ENCODE measurements at places on chromosomes 2 and 18.

GRCh38 chr18:7778181-7778580, 211.1 kb downstream of the PTPRM start:
- DNase-seq, result no peak
- no peaks in the 10 kb centered on the region for H3K36me3 ChIP-seq
- H3K4me3 ChIP-seq, result no peak overlapping the region
- no peaks in the 10 kb centered on the region for H3K4me1 ChIP-seq
- no peak overlapping the region for H3K27ac ChIP-seq
- H3K27me3 ChIP-seq, result no peaks in the 10 kb centered on the region

DNA sequence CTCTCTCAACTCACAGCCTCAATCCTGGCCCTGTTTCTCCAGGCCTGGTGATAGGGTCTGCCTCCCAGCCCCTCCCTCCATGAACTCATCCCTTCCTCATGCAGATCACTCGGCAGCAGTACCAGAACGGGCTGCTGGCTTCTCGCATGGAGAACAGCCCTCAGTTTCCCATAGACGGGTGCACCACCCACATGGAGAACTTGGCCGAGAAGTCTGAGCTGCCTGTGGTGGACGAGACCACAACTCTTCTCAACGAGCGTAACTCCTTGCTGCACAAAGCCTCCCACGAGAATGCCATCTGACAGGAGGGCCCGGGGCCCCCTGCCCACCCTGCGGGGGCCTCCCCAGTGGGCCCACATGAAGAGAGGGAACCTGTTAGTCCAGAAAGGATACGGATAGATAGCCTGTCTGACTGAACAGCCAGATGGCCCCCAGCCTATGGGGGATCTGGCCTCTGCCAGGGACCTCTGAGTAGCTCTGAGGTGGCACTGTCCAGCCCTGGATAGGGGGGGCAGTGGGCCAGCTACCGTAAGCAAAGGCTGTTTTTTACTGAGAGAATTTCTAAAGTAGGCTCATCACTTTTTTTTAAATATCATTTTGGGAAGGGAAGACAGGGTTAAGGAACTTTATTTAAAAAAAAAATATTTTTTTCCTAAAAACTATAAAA, 6.7 kb upstream of the CNNM3 start:
- DNase-seq, result no peak
- H3K27ac ChIP-seq, result no peak overlapping the region
- no peaks in the 10 kb centered on the region for H3K27me3 ChIP-seq
- H3K4me1 ChIP-seq, result peaks cover 4% of the 10 kb centered on the region

DNA sequence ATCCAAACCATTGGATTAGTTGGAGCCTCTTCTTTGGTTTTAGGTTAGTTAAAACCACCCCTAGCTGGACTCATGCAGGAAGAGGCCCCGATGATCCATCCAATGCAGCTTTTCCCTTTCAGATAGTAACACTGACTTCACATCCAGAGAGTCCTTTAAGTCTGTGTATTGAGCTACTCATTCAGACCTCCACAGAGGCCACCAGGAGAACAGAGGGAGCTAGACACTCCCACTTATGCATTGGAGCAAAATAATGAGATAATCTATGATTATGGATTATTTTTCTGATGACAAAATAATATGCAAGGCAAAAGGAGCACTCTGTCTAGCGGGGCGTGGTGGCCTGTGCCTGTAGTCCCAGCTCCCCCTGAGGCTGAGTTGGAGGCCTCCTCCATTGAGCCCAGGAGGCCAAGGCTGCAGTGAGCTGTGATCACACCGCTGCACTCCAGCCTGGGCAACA, 1.6 kb upstream of the ROCK2 start:
- DNase-seq, result no peak
- H3K4me1 ChIP-seq, result no peaks in the 10 kb centered on the region

- H3K4me3 ChIP-seq, result no peak overlapping the region
- H3K36me3 ChIP-seq, result peaks cover 43% of the 10 kb centered on the region
- H3K27me3 ChIP-seq, result no peaks in the 10 kb centered on the region
Measured at GRCh38 chr2:233448575-233448974, 94.3 kb downstream of the DGKD start.

DNA sequence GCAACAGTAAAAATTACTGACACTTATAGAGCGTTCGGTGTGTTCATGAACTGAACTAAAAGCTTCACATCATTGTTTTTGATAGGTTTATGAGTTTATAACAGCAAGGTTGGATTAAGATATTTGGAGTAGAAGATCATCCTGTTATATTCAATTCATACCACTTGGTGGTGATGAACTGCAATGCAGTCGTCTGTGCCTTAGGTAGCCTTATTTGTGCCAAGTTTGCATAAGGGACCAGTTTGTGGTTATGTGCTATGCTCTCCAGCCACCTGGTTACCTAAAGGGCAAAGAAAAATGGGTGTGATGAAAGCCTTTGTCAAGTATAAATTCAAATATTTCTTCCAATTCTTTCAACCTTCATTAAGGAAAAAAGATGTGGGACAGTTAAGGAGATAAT, 150.9 kb upstream of the KCNH7 start:
- no peaks in the 10 kb centered on the region for H3K27me3 ChIP-seq
- no peak overlapping the region for H3K27ac ChIP-seq
- no peaks in the 10 kb centered on the region for H3K36me3 ChIP-seq
- no peaks in the 10 kb centered on the region for H3K4me1 ChIP-seq
- no peak for DNase-seq

DNA sequence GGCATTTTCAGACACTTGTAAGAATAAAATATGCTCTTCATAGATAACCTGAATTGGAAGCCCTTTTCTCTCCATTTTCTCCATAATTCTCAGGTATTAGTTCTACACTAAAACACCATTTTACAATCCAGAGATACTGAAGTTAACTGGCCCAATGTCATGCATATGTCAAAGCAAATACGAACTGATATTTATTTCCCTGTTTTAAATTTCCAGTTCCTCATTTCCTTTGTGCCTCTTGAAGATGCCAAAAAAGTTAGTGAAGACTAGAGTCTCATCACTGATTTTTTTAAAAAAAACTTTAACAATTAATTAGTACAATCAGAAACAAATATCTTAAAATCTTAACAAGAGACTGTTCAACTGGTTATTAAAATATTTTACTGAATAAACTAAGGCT, 52.8 kb upstream of the ITGB6 start:
- H3K4me3 ChIP-seq, result no peak overlapping the region
- H3K27me3 ChIP-seq, result no peaks in the 10 kb centered on the region
- no peak for DNase-seq
- no peak overlapping the region for H3K27ac ChIP-seq
- no peaks in the 10 kb centered on the region for H3K4me1 ChIP-seq
- H3K36me3 ChIP-seq, result no peaks in the 10 kb centered on the region

DNA sequence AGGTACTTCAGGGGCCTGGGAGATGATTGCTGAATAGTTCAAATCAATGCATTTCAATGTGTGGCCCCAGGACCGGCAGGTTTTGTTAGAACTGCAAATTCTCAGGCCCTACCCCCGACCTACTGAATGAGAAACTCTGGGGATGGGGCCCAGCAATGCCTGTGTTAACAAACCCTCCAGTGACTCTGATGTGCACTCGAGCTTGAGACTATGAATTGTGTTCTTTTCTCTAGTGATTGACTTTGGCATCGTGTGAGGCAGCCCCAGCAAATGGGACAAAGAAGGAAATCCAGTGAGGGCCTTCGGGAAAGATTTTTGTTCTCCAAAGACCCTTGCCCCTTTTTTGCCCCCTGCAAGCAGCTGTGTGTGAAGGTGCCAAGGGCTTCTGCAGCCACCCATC, 22.4 kb downstream of the ALK start:
- no peaks in the 10 kb centered on the region for H3K4me1 ChIP-seq
- H3K27ac ChIP-seq, result no peak overlapping the region
- 0 out of 2 replicates have a peak, but pooled peaks cover 4% of the 10 kb centered on the region for H3K27me3 ChIP-seq

DNA sequence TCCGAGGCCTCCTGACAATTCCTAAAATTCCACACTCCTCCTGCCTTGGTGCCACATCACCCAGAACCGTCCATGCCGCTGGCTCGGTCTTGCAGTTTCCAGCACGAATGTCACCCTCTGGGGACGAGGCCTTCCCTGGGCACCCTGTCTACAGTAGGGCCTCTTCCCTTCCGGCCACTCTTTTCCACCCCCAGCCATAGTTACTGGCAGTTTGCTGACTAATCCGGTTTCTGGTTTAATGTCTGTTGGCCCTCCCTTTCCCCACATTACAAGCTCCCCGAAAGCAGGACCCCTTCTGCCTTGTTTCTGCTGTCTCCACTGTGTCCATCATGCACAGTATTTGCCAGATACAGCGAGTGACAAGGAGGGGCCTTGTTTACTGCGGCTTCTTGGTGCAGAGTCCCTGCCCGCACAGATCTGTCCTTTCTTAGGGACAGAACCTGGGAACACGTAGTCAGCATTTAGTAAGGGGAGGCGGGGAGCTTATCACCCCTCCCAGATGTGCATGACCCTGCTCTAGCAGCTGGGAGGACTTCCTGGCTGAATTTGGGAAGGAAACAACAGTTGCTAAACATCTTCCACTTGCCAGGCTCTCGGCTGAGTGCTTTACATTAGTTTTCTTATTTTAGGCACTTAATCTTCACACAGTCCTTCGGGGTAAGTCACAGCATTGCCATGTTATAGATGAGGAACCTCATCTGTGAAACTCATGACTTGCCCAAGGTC, 23.6 kb upstream of the CATIP start:
- peak overlapping the region; percentile 27 for H3K27ac ChIP-seq
- H3K4me3 ChIP-seq, result no peak overlapping the region
- no peak for DNase-seq
- H3K27me3 ChIP-seq, result no peaks in the 10 kb centered on the region
- H3K36me3 ChIP-seq, result no peaks in the 10 kb centered on the region

GRCh38 chr2:190344276-190344827, 963 bp downstream of the INPP1 start:
- no peaks in the 10 kb centered on the region for H3K36me3 ChIP-seq
- no peak overlapping the region for H3K27ac ChIP-seq
- peak overlapping the region; percentile 77 for H3K4me3 ChIP-seq
- peaks cover 8% of the 10 kb centered on the region for H3K4me1 ChIP-seq
- no peak for DNase-seq

DNA sequence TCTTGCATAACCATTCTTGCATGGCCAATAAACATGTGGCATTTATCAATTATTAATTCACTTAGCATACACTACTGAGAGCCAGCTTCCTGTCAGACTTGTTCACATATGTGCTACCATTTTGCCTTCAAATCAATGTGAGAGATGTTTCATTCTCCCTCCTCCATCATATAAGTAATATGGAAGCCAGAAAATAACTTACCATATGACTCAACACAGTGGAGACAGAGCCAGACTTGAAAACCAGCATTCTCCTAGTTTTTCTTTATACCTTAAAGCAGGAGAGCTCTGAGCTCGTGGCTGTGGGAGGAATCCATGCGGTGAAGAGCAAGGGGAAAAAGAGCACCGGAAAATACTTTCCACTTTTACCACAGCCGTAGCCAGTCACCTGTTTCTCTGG, 215.0 kb upstream of the LRATD1 start:
- no peak overlapping the region for H3K27ac ChIP-seq
- no peaks in the 10 kb centered on the region for H3K4me1 ChIP-seq
- no peaks in the 10 kb centered on the region for H3K36me3 ChIP-seq
- no peaks in the 10 kb centered on the region for H3K27me3 ChIP-seq
- DNase-seq, result no peak

Measured in GM12878 (cell line).